Epithelial cell of esophagus (primary cell): ENCODE measurements at places on chromosomes 3 and 15.
A peak's percentile ranks its signal among the peaks of the same experiment; 100 is the strongest.

DNA sequence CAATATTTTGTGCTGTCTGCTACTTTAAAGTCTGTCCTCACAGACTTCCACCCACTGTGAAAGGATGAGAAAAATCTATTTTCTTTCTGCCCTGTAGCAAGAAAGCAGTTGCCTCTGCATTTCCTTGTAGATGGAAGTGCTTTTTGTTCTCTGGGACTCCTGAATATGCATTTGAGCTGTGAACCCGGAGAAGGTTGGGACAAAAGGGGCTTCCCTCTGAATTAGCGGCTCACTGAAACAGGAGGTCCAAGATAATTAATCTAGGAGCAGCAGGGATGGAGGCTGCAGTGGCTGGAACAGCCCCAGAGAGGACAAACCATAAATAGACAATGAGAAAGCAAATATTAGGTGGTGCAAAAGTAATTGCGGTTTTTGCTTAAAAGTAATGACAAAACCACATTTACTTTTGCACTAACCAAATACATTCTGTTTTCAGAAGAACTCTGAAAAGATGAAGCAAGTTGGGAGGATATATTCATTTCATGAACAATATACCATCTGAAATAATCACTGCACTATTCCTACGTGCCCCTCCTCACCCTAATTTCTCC is 143.4 kb upstream of the KBTBD8 start:
- DNase-seq: no peak

DNA sequence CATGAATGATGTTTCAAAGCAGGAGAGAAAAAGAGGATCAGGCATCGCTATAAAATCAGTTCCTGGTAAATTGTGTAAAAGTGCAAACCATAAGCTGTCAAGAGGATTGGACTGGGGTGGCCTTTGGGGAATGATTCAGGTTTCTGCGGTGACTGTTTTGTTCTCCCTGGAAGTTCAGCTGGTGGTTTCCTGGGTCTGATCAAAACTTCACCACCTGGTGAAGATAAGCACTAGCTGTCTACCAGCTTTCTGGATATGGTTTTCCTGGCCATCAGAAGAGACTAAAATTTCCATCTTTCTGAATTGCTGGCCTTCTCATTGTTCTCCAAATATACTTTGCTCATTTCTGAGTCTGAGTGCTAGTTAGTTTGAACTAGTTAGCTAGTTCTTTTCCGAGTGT is 2.7 kb upstream of the NANOGP8 start:
- no peak for DNase-seq

- DNase-seq: peak; percentile 75
Observed at GRCh38 chr3:38521391-38521987, 25.3 kb downstream of the EXOG start.

GRCh38 chr3:41155834-41156233 is 43.5 kb upstream of the CTNNB1 start:
- DNase-seq: no peak

DNA sequence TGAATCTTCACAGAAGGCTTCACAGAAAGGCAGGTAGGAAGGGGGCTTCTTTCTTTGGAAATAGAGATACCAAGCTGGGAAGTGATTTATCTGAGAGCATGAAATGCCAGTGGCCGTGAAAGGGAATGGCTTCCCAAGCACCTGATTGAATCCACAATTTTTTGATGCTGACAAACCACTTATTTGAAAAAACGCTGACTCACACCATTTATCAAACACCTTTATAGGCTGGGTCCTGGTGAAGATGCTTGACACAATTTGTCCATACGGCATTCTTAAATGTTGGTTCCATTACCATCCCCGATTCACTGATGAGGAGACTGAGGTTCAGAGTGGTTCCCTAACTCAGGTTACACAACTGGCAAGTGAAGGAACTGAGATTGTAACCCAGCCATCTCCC is 64.1 kb upstream of the POMGNT2 start:
- DNase-seq: no peak

DNA sequence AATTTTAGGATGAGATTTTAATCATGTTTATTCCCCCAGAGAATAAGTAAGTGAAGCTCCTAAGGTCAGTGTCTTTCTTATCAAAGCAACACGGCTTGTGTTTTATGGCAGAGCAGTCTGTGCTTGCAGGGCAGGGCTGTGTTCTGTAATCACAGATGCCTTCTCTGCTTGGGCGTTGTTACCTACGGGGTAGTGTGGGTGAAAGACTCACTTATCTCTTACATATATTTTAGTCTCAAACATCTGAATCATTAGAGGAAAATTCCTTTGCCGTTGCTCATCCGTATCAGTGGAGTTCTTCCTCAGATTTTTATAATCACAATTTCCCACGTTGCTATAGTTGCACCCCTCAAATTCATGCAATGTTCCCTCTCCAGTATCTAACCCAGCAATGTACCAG is 271.7 kb upstream of the MEIS2 start:
- no peak for DNase-seq

GRCh38 chr3:127970966-127971592 is 56.0 kb downstream of the KBTBD12 start:
- peak; percentile 77 for DNase-seq

DNA sequence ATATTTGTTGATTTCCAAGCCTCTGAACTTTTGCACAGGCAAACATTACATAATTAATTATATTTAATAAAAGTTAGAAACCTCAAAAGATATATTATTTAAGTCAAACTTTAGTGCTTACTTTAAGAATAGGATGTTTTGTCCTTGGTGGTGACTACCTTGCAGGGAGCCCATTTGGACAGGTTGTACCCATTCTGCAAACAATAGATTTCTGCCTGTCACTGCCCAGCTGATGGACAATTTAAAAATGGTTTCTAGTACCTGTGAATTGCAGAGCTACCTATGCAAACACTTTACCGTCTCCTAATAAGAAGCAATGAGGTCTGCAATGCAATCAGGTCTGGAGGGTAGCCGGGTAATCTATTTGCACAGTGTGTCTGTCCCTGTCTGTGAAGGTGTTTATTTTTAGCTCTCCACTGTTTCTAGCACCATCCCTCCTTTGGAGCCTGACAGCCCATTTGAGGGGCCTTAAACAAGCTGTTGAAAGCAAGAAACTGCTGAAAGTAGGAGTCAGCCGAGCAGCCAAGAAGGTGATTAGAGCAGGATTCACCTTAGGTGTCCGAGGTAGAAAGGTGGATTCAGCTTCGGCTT is 556.2 kb upstream of the CFAP20DC start:
- no peak for DNase-seq

GRCh38 chr3:78660957-78661356 is 1106.8 kb downstream of the ROBO1 start:
- no peak for DNase-seq

DNA sequence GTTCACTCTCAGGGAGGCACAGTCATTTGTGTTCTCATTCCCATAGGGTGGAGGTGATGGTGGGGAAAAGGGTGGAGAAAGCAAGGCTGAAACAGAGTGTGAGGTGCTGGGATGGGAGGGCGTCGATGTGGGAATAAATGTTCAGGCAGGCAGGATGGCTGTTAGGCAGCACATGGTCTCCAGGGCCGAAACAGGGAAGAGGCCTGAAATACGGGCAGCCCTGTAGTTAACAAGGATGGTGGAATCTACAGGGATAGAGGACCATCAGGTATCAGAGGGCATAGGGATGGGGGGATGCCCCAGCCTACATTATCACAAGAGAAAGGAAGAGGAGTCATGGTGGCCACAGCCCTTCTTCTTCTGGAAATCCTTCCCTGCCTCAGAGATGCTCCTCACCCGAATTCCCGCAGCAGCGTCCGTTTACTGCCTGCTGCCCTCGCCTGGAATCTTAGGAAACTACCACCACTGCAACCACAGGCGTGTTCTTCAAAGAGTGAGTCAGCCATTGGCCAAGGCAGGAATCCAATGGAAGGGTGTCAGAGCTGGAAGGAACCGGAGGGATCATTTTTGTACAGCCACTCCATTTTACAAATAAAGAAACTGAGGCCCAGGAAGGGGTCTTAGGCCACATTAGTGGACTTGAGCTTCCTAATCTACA is 49.7 kb upstream of the POMGNT2 start:
- DNase-seq: peak; percentile 88

GRCh38 chr3:108380128-108380795 is 83.9 kb downstream of the HHLA2 start:
- DNase-seq: no peak

GRCh38 chr3:158801201-158801600 is 653 bp upstream of the MFSD1 start:
- DNase-seq: peak; percentile 77

- no peak for DNase-seq
Observed at GRCh38 chr15:40828447-40829036, at the start of gene PPP1R14D. Gene PPP1R14D (minus strand): TSS chr15:40828708. CDS start chr15:40828641, 67 bp downstream.

- peak; percentile 90 for DNase-seq
Observed at GRCh38 chr3:170999737-171000242, 26.7 kb downstream of the SLC2A2 start.

- no peak for DNase-seq
Observed at GRCh38 chr3:35562141-35562540, 77.2 kb upstream of the ARPP21 start.
